ENCODE measurements at places on chromosomes 1 and 21.

- DNase-seq = no peak
These were observed 204.7 kb upstream of the EDN2 start for GRCh38 chr1:41689139-41689538.

- DNase-seq = no peak
These were observed 39.7 kb upstream of the IPO9 start for GRCh38 chr1:201789245-201789644.

GRCh38 chr1:107900090-107900945, 64.7 kb downstream of the VAV3 start:
- no peak for DNase-seq

DNA sequence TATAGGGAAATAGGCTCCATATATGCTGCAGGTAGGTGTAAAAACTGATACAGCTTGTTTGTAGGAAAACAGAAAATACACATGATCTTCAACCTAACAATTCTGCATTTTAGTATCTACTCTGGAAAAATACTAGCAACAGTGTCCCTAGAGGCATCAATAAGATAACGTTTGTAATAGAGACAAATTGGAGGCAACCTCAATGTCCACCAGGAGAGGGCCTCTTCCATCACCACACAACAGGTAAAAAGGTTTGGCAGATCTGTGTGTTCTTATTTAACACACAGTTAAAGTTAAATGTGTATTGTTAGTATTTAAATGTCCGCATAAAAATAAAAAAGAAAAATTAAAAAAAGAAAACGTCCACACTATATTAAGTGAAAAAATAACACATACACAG, 5.4 kb downstream of the EIF2D start:
- DNase-seq = no peak

DNA sequence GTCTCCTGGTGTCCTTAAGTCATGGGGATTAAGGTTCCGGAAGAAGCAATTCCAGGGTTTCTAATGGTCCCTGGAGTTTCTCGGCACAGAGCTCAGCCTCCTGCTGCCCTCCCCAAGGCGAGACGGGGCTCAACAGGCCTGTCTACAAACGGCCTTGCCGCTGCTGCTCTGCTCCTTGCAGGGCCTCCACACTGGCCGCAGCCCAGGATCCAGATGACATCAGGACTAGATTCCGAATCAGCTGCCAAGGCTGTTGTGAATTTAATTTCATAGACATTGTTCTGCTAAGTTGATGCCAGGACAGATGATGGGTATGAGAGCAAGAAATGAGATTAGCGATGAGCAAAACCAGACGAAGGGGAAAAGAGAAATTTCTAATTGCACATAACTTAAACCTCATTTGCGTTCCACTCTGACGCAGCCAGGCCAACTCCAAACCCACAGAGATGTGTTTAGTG, 103.6 kb upstream of the BACE2 start:
- no peak for DNase-seq

- DNase-seq = no peak
These were observed 9.4 kb downstream of the HYI start for GRCh38 chr1:43444151-43444828.

DNA sequence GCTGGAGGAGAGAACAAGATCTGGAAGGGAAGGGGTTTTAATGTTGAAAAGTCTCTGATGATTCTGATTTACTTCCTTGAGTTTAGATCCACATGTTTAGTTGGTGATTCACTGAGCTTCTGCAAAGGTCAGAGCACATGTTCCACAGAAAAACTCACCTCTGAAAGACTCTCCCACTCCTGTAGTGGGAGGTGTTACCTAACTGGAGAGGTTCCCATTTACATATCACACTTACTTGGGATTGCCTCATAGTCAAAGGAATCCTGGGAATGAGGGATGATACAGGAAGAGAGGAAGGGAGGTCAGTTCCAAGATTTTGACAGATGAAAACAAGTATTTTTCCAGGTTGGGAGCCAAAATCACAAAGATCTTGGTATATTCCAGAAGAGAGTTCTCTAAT, 2.7 kb upstream of the NTNG1 start:
- DNase-seq = no peak

GRCh38 chr1:97502360-97502759, 418.5 kb downstream of the DPYD start:
- DNase-seq = no peak

- no peak for DNase-seq
These were observed 21.1 kb downstream of the TFAP2E start for GRCh38 chr1:35594005-35594760.

DNA sequence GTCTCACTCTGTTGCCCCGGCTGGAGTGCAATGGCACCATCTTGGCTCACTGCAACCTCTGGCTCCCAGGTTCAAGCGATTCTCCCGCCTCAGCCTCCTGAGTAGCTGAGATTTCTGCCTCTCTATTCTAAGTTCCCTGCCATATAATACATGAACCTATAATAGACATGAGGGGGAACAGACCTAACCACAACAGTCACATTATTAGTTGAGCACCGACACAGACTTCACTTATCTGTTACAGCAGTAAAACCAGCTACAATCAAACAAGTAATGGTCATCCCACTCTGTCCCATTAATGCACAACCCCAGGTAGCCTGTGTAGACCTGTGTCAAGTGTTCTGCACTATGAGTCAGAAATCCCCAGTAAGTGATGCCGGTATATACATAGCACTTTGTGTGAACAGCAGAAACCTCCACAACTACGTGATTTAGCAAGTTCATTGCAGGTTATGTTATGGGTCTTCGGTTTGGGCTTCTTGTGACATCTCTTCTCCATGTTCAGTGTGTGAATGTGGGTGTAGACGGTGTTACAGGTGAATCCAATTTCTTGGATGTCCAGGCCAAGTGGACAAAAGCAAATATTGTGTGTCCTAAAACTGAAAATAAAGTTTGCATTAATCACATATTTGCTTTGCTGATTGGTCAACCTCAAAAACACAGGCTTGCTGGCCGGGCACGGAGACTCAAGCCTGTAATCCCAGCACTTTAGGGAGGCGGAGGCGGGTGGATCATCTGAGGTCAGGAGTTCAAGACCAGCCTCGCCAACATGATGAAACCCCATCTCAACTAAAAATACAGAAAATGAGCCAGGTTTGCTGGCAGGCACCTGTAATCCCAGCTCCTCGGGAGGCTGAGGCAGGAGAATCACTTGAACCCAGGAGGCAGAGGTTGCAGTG, 3.6 kb downstream of the MMACHC start:
- no peak for DNase-seq

DNA sequence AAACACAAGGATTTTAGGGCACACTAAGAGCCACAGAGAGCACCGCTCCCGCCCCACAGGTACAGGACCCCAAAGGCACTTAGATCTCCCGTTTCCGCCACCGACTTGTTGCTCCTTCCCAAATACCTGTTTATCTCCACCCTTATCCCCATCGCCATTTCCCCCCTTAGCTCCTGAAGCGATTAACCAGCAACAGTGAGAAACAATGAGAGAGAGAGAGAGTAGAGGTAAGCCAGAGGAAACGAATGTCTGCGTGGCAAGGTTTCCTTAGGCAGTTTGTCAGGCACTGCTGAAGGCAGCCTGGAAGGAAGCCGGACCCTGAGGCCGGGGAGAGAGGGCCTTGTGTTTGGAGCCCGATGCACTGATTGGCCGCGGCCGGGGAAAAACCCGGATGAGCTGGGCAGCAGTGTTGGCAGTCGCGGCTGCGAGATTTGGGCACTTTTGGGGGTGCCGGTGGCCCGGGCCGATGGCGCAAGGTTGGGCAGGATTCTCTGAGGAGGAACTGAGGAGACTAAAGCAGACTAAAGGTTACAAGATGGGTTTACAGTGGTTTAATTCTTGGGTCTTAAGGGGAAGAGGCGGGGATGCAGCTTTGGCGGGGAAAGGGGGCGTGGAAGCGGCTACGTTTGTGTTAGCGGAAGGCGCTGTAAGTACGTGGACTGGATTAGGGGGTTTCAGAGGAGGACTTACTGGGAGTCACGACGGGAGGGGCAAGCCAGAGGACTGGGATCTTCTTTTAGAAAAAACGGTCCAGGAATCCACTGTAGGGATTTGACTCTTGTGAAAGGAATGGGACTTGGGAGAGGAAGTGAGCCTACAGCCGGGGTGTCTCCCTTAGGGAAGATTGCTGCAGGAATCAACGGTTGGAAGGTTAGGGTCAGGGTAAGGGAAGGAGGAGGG, at the start of gene GORAB:
Gene GORAB (plus strand): TSS at position 409 of the 900 bp plus-strand sequence. CDS start 58 bp downstream, at position 467.
- peak; percentile 96 for DNase-seq

- no peak for DNase-seq
These were observed 22.8 kb downstream of the SLC9A1 start for GRCh38 chr1:27132147-27132546.

- DNase-seq = no peak
These were observed 77.0 kb upstream of the BACE2 start for GRCh38 chr21:41090981-41091380.

DNA sequence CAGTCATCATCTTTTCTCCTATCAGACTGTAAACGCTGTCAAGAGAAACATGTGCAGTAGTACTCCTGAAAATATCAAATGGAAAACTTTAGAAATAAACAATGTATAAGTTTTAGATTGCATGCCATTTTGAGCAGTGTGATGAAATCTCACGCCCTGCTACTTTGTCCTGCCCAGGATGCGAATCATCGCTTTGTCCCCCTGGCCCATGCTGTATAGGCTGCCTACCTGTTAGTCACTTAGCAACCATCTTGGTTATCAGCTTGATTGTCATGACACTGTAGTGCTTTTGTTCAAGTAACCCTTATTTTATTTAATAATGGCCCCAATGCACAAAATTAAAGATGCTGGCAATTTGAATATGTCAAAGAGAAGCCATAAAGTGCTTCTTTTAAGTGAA, 363.0 kb downstream of the ZP4 start:
- no peak for DNase-seq

DNA sequence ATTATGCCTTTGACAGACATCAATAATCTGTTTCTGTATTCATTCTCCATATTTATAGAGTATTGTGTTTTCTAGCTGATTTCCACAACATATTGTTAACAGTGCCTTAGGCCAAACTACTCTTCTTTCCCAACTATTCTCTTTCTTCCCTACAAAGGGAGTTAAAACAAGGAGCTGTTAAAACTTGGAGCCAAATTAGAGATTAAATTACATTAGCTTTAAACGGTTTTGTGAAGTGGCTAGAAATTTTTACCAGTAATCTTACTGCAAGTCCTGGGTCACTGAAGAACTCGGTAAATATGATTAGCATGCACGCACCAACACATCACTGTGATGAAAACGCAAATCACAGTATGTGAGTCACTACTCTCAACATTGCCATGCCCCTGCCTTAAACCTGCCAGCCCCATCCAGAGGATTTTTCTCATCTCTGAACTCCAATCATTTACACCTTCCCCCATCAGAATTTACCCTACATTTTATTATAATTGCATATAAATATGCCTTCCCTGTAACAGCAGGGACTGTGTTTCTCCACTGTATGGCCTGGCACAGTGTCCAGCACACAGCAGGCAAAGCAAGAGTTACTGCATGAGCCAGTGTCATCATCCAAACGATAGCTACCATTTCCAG, 1.5 kb upstream of the PRDX6 start:
- DNase-seq = no peak

DNA sequence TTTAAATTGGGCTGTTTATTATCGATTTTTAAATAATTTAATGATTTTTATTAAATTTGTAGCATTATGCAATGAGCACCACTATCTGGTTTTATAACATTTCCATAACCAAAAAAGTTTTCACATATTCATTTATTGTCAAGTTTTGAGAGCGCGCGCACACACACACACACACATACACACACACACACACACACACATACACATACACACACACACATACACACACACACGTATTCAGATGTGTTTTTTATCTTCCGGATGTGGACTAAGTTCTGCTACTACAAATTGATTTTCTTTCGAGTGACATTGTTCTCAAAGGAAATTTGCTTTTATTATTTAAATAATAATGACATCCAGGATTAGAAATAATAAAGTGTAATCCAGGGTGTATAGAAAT, 16.3 kb downstream of the CACHD1 start:
- DNase-seq = no peak

- no peak for DNase-seq
These were observed 30.7 kb downstream of the SHISAL2A start for GRCh38 chr1:52663716-52664115.

- DNase-seq = no peak
These were observed 11.5 kb upstream of the DHRS3 start for GRCh38 chr1:12629511-12629956.
